ENCODE measurements at places on chromosomes 1 and 21.

DNA sequence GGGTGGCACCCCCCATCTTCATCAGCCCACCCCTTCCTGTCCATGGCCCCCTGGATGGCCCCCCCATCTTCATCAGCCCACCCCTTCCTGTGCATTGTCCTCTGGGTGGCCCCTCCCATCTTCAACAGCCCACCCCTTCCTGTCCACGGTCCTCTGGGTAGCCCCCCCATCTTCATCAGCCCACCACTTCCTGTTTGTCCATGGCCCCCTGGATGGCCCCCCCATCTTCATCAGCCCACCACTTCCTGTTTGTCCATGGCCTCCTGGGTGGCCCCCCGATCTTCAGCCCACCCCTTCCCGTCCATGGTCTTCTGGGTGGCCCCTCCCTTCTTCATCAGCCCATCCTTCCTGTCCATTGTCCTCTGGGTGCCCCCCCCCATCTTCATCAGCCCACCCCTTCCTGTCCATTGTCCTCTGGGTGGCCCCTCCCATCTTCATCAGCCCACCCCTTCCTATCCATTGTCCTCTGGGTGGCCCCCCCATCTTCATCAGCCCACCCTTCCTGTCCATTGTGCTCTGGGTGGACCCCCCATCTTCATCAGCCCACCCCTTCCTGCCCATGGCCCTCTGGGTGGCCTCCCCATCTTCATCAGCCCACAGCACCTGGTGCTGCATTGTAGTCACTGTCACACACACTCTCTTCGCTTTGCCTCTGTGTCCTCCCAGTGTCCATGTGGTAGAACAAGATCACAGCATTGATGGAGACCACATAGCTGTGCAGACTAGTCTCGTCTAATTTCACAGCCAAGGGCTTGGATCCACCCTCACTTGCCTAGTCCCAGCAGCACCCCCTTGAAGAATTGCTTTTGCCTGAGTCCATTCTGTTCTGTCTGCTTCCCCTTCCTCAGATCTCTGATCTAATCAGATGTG lies 95.9 kb downstream of the PCBP3 start:
- no peak for DNase-seq

DNA sequence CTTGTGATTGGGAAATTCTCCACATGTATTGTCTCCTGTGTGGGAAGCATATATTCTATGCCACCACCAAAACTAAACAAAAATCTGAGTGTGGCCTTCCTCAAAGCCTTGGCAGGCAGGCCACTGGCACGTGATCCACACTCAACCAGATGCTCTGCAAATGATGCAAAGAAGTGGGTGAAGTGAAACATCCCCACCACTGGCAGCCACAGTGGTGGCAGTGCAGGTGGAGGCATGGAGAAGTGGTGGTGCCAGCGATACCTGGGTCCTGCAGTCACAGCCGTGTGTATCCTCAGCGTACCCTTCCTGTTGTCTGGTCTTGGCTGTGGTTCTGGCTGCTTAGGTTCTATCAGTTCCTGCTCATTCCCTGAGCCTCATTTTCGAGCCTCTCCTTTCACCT lies 65.2 kb downstream of the PLPPR5 start:
- DNase-seq: no peak

- no peak for DNase-seq
Observed at GRCh38 chr1:112805155-112805853, 90.2 kb upstream of the PPM1J start.

GRCh38 chr1:77632216-77632615 lies 50.2 kb downstream of the ZZZ3 start:
- DNase-seq: no peak
